ENCODE measurements at places on chromosomes 1 and 21.

DNA sequence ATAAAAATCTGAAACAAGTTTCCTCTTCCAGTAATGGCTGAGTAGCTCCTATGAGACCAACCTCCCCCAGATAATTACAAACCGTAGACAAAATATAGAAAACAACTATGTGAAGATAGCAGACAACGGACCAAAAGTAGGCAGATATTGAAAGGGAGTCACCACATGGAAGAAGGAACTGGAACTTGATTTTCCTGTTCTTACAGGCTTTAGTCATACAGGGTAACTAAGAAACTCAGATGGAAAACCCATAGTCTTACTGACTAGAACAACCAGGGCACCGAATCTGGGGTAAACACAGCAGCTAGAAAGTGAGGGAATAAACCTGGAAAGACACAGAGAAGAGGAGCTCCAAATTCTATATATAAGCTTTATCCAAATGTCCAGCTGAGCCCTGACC, 26.0 kb downstream of the LMX1A start:
- no peak for DNase-seq

DNA sequence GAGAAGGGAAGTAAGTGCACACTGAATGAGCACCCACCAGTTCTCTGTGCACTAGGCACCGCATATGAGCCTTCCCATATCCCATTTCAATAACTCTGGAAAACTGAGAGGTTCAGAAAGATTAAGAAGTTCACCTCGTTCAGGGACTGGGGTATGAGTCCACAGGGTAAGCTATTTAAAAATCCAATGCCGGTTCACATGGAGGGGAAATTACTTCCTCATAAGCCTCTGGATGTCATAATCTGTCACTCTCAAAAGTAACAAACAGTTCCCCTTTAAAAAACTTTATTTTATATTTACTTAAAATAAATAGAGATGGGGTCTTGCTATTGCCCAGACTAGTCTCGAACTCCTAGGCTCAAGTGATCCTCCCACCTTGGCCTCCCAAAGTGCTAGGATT, 1.9 kb downstream of the OR2B11 start:
- no peak for DNase-seq

DNA sequence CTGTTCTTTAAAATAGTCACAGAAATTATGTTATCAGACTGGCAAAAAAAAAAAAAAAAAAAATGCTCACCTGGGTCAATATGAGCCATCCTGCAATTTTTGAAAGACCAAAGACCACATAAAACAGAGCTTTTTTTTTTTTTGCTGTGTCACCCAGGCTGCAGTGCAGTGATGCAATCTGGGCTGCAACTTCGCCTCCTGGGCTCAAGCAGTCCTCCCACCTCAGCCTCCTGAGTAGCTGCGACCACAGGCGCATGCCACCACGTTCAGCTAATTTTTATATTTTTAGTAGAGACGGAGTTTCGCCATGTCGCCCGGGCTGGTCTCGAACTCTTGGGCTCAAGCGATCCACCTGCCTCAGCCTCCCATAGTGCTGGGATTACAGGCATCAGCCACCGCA, 62.8 kb downstream of the RGS13 start:
- DNase-seq, result no peak

DNA sequence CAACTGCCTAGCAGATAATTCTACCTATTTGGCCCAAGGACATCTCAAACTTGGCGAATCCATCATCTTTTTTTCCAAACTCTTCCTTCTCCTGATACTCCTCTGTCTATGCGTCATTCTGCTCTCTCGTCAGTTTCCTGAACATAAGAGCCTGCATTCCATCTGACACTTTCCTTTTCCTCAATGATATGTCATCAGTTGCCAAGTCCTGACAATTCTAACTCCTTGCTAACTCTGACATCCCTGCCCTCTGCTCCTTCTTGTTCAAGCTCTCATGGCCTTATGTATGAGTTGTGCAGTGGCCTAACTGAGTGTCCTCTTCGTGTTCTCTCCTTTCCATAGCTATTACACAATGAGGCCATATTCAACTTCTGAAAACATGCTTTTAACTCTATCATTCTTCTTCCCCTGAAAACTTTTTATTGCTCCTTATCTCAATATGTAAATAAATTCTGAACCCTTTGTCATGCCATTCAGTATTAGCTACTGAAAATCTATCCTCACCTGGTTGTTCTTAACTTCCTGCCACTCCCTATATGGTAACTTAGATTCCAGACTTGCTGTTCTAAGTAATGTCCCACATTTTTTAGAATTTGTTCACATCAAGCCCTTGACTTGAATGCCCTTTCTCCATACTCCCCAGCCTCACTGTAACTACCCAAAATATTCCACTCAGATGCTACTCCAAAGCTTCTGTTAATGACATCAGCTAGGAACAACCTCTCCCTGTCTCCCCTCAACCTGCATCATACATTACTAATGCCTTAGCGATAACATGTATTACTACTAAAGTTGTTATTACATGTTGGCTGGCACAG, 11.5 kb downstream of the PALMD start:
- DNase-seq, result no peak

- no peak for DNase-seq
These were observed 30.3 kb upstream of the PKP1 start for GRCh38 chr1:201252944-201253371.

GRCh38 chr1:198440842-198441241, 99.6 kb downstream of the ATP6V1G3 start:
- no peak for DNase-seq

DNA sequence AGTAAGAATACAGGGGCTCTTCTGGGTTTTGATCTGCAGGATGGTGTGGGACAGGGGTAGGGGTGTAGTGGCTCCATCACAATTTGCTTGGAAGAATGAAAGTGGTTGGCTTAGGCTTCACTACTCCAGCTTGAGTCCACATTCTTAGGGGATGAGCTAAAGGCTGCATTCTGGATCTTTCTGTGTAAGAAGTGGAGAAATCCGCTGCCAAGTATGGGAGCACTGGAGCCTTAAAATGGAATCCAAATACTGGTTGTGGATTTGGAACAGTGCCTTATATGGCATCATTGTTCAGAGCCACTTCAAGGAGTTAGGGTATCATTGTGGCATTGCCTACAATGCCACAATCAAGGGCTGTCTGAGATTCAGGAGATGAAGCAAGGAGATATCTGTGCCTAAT, 187.1 kb downstream of the LMO4 start:
- DNase-seq, result no peak

DNA sequence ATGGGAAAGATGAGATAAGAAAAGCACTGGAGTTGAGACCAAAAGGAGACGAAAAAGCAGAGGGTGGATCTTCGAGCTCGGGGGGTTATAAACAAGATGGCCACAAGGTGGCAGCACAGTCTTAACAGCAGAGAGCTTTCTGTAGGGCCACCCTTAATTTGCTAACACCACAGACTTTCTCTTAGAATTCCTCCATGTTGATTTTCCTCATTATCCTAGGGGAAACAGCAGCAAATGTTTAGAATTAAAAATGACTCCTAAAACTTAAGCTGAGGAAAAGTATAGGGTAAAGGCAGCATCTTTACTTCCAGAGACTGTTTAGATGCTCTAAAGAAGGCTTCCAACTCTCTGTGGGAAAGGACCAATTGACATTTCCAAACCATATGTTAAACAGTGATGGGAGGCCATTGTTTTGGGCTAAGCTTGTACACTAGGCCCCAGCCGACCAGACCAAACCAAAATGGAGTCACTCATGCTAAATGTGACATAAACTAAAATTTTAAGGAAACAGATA, 2.5 kb upstream of the APOBEC4 start:
- DNase-seq, result peak; percentile 92

GRCh38 chr1:20376880-20377494, 86.3 kb downstream of the VWA5B1 start:
- no peak for DNase-seq

GRCh38 chr1:200399860-200400259, 10.0 kb downstream of the ZNF281 start:
- DNase-seq, result no peak

DNA sequence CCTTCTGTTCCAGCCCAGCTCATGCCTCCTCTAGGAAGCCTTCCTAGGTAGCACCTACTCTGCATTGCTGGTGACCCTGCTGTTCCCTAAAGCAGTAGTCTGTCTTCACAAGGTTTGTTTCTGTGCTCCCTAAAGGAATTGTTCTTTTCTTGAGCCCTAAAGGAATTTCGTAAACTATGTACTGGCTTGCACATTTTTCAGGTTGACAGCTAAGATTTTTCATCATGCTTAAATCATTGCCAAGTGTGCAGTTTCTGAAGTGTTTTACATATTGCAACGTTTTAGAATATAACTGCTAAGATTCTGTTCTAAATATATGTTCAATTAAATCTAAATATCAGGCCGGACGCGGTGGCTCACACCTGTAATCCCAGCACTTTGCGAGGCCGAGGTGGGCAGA, 13.1 kb downstream of the S100A16 start:
- DNase-seq, result no peak

DNA sequence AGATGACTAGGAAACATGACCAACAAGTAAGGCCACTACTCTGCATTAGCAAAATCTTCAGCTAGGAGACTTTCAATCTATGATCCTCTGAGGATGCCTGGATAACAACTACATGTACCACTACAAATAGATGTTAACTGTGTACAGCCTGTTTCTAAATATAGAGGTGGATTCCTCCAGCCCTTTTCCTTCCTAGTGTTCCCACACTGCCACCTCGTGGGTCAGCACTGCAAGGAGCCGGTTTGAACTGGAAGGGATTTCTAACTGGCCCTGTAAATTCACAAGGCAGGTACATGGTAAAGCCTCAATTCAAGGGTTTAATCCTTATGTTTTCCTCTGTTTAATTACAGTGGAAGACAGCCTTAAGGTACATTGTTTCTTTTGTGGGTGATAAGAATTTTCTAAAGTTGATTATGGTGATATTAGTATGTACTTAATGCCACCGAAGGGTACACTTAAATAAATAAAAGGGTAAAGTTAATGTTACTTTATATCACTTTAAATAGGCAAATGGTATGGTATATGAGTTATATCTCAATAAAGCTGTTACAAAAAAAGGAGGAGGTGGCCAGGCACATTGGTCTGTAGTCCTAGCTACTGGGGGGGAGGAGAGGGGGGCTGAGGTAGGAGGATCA, 14.4 kb downstream of the SMYD3 start:
- peak; percentile 70 for DNase-seq

Measured in muscle of arm (tissue), 14 donors.